ENCODE measurements at places on chromosomes 11 and 22.
A peak's percentile ranks its signal among the peaks of the same experiment; 100 is the strongest.

GRCh38 chr11:11449327-11449726 lies 96.3 kb upstream of the CSNK2A3 start:
- no peak for DNase-seq

DNA sequence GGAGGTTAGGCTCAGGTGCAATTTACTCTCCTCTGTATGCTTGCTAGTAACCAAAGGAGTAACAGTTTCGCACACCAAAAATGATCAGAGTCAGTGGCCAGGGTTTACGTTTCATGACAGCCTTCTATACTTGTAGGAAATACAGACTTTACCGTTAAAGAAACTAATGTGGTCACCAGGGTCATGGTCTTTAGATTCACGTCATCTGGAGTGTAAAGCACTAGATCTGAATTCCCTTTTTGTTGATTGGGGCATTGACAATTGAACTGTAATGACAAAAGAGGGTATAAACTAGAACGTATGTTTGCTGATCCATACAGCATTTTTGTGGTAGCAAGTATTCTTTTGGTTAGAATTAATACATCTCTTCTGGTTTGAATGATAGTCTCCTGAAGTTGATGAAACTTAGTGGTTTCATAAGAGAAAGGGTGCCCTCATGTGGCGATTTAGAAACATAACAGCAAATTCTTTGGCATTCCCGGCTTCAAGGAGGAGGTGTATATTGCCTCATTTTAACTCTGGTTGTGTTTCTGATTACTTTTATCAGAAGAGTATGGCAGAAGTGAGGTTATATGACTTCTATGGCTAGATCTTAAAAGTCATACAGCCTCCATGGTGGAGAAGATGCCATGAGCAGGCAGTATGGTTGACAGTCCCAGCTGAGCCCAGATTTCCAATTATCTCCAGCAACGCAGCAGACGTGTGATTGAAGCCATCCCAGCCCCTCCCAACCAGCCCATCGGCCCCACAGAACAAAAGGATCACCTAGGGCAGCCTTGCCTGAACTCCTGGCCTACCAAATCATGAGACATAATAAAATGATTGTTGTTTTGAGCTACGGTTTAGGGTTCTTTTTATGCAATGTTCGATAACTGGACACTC lies 35.1 kb downstream of the MMP7 start:
- DNase-seq = peak; percentile 86

GRCh38 chr11:78978831-78979230 lies 404.2 kb upstream of the NARS2 start:
- DNase-seq = no peak

- no peak for DNase-seq
Measured at GRCh38 chr11:104320097-104320496, 156.2 kb upstream of the PDGFD start.

DNA sequence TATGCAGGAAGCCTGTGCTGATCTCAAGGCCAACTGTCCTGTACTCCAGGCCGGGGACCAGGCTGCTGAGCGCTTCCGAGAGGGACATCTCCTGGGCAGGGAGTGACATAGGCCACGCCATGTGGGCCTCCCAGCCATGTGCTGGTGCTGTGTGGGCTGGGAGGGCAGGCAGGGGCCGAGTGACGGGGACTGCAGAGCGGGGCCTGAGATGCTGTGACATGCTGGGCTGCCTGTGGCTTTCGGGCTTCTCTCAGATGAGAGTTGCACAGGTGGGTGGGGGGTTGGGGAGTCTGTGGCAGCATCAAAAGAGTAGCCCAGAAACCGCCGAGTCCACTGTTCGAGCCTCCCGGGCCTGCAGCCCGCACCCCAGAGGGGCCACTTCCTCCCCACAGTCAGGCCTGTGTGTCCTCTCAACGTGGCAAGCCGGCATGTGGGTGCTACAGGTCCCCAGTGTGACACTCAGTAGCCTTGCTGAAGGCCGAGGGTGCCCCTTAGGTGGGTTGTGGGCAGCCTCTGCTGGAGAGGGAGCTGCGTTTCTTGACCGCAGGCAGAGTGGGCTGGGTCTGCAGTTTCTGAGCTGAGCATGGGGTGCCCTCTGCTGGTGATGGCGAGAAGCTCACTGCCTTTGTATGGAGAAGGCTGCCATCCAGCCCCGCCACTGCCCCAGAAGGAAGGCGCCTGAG lies 101.2 kb downstream of the BCR start:
- DNase-seq = peak; percentile 58

DNA sequence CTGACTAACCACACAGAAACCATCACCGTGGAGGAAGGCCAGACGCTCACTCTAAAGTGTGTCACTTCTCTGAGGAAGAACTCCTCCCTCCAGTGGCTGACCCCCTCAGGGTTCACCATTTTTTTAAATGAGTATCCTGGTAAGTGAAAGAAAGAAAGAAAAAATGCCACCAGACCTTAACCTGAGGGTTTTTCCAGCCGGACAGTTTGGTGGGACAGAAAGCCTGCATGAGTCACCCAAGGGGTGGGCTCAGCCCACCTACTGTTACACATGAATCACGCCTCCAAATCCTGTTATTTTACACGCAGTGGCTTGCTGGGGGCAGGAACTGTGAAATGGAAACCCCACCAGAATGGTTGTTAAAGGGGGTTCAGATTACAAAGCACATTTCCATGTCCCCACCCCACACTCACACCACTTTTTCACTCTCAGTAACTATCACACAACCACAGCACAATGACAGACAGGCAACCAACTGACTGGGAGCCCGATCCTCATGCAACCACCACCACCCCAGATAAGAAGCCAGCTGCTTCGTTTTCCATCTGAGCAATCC lies 11.9 kb downstream of the CRTAM start:
- DNase-seq = peak; percentile 38

GRCh38 chr22:19289475-19290161 lies 1.9 kb downstream of the CLTCL1 start:
- peak; percentile 82 for DNase-seq

- DNase-seq = no peak
Measured at GRCh38 chr11:95469258-95469657, 238.3 kb upstream of the SESN3 start.

DNA sequence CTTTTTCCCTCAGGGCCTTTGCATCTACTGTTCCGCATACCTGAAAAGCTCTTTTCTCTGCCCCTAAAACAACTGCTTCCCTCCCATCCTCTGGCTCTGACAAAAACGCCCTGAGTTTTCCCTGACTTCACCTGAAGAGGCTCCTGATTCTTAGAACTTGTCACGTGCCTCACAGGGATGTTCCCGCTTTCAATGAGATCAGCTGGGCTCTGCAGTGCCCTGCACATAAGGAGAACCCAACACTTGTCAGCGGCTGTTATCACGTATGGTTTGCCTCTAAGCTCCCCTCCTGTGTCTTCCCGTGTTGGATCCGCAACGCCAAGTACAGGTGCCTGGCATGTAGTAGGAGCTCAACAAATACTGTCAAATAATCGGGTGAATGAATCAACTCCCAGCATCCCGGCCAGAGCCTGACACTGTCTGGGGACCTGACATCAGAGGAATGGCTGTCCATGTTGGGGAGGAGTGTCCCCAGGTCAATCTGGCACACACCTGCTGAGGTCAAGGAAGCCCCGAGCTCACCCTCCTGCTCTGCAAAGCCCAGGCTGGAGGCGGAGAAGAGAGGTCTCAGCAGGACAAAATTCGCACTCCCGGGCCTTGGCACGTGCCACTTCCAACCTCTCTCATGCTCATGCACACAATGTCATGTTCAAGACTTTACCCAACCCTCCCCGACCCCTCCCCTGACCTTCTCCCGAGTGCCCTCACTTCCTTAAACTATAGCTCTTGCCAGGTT lies 4.2 kb upstream of the GRK2 start:
- DNase-seq = no peak

- DNase-seq = no peak
Measured at GRCh38 chr11:110493346-110493745, 63.6 kb downstream of the FDX1 start.

- no peak for DNase-seq
Measured at GRCh38 chr11:90447618-90448017, 224.8 kb upstream of the CHORDC1 start.

DNA sequence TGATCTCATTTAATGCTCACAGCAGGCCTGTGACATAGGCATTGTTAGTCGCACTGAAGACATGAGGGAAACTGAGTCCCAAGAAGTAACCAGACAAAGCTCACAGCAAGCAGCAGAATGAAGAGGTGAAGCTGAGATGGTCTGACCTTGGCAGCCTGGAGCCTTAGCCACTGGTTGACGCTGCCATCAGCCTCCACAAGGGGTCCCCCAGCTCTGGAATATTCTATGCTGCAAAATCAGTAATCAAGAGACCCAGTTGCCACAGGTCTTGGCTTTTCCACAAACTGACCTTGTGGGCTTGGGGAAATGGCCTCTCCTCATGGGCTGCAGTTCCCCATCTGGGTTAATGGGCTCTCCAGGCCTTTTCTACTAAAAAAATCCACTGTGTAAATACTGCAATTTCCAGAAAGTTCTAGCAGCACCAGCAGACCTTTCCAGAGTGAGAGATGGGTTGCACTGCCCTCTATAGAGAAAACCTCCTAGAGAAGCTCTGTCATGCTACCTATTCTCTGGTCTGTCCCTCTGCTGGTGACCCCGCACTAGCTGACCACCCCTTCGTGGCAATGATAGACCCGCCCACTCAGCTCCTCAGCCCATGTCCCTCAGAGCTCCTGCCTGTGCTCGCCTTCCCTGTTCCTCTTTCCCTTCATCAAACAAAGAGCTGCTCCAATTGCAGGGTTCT lies 22.6 kb upstream of the ISX start:
- no peak for DNase-seq

- no peak for DNase-seq
Measured at GRCh38 chr22:19517171-19517500, 7.1 kb downstream of the CLDN5 start.

DNA sequence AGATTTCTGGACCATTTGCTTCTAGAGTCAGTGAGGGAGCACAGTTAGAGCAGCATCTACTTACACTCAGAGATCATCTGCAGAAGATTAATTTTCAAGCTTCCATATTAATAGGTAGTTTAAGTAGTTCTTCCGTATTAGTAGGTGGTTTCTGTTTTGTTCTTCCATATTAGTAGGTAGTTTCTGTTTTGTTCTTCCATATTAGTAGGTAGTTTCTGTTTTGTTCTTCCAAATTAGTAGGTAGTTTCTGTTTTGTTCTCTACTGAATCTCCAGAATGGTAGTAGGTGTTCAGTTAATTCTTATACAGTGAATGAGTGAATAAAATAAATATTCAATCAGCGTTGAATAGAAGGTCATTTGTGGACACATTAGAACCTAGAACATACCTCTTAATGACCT lies 175.7 kb downstream of the TMEM135 start:
- no peak for DNase-seq

DNA sequence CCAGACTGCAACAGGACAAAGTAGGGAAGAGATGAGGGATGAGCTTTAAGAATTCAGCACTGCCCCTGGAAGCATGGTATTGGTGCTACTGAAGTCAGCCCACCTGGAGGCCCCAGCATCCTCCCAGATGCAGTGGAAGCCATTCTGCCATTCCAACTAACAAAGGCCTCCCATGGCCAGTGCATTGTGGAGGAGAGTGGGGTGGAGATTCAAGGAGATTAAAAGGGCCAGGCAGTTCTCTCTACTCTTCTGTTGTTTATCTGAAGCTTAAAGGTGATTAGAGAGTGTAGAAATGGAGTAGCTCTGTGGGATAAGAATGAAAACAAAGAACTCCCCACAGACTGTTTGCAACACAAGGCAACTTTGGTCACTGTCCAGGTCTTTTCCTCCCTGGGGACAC lies 24.1 kb upstream of the TSKU start:
- DNase-seq = no peak

DNA sequence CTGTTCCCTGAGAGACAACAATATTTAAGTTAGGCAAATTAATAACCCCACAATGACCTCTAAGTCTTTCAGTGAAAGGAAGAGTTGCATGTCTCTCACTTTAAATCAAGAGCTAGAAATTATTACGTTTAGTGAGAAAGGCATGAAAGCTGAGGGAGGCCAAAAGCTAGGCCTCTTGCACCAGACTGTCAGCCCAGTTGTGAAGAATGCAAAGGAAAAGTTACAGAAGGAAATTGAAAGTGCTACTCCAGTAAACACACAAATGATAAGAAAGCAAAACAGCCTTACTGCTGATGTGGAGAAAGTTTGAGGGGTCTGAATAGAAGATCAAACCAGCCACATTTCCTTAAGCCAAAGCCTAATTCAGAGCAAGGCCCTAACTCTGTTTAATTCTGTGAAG lies 45.0 kb downstream of the BBOX1 start:
- DNase-seq = no peak

GRCh38 chr11:62120431-62120830 lies 3.4 kb upstream of the INCENP start:
- DNase-seq = no peak

- DNase-seq = no peak
Measured at GRCh38 chr11:27460158-27460978, 12.2 kb downstream of the LGR4 start.

GRCh38 chr22:20022231-20022977 lies 1.5 kb downstream of the TANGO2 start:
- DNase-seq = no peak

DNA sequence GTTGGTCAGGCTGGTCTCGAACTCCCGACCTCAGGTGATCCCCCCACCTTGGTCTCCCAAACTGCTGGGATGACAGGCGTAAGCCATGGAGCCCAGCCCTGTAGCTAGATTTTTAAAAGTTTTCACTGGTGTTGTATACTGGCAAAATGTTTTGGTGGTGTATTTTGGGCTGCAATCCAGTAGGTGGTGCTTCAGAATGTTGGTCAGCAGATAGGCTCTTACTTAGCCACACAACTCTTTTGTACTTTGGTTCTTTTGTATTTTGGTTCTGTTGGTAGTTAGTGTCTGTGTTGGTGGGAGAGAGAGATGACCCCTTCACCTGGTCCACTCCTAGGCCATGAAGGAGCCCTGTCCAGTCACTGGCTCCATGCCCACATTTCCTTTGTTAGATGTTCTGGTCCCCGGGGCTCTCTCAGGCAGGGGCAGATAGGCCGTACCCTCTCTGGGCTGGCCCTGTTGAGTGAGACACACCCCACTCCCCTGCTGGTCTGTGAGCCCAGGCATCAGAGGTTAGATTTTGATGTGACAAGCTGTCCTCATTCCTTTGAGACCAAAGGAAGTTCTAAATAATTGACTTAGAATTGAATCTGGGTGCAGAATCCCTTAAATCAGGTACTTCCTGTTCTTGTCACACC lies 123.8 kb downstream of the DDX10 start:
- peak; percentile 19 for DNase-seq

DNA sequence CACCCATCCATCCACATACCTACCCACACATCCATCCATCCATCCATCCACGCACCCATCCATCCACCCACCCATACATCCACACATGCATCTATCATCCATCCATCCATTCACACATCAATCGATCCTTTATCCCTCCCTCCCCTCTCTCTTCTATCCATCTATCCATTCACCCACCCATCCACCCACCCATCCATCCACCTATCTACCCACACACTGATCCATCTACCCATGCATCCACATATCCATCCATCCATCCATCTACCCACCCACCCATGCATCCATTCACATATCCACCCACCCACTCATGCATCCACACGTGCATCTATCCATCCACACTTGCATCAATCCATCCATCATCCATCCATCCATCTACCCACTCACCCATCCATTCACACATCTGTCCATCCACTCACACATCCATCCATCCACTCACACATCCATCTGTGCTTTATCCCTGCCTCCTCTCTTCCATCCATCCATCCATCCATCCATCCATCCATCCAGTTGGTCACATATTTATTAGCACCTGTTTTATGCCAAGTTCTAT lies 366.1 kb downstream of the CTTN start:
- no peak for DNase-seq

- DNase-seq = no peak
Measured at GRCh38 chr22:47600791-47601625, 838.6 kb downstream of the TBC1D22A start.

Measured in astrocyte of the cerebellum (primary cell).